ENCODE measurements at places on chromosomes 12 and 14.
A peak's percentile ranks its signal among the peaks of the same experiment; 100 is the strongest.

DNA sequence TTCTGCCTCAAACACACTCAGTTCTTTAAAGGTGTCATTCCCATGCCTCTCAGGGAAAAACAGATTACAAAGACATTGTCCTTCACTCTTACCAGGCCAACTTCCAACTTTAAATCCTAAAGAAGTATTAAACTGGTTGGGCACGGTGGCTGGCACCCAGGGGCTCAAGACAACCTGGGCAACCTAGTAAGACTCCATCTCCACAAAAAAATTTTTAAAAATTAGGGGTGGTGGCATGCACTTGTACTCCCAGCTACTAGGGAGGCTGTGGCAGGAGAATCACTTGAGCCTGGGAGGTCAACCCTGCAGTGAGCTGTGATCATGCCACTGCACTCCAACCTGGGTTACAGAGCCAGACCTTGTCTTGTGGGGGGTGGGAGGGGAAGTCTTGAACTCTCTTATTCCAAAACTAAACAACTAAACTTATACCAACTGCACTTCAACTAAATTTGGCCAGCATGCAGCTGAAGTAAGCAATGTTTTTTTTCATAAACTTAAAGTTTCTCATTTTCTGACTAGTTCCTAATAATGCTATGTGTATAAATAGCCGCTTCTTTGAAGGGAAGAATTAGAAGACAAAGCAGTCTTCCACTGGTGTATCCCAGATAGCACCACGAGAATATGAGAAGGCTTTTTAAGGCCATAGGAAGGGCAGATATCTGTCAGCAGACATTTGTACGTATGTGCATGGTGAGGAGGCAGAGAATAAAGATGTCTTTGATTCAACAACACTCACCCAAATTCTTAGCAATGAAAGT is 2.4 kb downstream of the SLC11A2 start:
- DNase-seq, result no peak

DNA sequence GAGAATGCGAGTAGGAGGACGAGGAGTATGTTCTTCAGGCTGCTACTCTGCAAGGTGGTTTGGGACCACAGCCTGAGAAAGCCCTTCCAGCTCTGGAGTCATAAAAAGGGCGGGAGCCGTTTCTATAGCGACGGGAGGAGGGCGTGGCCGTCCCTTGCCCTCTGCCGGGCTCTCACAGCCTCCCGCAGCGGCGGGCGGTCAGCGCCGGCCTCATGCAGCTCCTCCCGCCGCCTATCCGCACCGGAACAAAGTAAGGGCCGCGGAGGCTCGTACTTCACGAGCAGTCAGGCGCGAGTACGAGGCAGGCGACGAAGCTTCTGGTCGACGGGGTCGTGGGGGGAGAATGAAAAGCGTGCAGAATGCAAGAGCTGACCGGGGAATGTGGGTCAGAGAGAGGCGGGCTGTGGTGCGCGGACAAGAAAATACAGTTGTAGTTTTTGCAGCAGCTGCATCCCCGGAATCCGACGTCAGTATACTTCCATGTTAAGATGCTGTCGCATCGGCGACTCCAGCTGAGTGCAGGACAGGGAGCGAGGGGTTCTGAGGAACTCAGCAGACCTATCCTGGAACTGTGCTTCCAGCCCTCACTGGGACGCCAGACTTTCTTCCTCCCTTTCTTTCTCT is at the start of gene DYRK4:
Gene DYRK4, plus strand, starts transcription at position 175 of the 624 bp plus-strand sequence. Its CDS starts 38 bp downstream, at position 213.
- no peak for DNase-seq

DNA sequence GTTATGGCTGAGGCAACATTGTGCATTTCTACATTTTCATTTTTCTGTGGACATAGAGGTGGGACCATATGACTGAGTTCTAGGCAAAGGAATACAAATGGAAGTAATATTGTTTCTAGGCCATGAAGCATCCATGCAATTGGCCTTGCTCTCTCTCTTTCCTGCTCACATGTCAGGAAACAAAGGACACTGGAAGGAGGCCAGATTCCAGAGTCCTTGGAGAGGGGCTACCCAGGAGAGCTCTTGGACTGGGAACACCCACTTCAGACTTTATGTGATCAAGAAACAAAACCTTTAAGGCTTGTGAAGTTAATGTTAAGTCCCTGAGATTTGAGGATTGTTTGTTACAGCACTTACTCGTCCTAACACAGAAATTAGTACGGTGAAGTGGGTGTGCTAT is 32.8 kb downstream of the PDZRN4 start:
- DNase-seq, result peak; percentile 21

DNA sequence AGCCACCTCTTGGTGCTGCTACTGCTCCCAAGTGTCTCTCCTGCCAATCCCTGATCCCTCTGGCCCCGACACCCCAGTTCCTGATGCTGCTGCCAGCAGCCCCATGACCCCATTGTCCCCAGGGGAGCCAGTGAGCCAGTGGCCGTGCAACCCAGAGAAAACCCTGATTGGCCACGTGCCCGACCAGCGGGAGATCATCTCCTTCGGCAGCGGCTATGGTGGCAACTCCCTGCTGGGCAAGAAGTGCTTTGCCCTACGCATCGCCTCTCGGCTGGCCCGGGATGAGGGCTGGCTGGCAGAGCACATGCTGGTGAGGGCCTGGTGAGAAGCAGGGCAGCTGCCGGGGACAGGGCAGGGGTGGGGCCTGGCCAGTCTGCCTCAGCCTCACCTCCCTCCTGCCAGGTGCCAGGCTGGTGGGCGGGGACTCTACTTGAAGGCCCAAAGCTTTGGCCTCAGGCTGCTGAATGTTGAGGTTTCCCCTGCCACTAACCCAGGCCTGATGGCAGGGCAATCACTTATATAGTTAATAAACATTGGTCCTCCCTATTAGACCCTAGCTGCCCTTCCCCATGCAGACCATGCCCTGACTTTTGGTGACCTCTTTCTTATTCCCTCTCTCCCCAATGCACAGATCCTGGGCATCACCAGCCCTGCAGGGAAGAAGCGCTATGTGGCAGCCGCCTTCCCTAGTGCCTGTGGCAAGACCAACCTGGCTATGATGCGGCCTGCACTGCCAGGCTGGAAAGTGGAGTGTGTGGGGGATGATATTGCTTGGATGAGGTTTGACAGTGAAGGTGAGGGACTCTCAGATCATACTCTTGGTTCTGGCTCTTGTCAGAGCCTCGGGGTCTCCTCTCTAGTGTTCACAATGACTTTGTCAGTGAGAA is 5.1 kb downstream of the PCK2 start:
- DNase-seq, result peak; percentile 85

- no peak for DNase-seq
These were observed 10.4 kb upstream of the SAMD4A start for GRCh38 chr14:54556535-54556934.

DNA sequence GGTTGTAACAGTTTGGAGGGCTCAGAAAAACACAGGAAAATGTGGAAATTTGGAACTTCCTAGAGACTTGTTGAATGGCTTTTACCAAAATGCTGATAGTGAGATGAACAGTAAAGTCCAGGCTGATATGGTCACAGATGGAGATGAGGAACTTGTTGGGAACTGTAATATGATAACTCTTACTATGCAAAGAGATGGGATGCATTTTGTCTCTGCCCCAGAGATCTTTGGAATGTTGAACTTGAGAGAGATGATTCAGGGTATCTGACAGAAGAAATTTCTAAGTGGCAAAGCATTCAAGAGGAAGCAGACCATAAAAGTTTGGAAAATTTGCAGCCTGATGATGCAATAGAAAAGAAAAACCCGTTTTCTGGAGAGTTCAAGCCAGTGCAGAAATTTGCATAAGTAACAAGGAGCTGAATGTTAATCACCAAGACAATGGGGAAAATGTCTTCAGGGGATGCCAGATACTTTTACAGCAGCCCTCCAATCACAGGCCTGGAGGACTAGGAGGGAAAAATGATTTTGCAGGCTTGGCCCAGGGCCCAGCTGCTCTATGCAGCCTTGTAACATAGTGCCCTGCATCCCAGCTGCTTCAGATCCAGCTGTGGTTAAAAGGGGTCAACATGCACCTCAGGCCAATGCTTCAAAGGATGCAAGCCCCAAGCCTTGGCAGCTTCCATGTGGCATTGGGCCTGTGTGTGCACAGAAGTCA is 572.7 kb upstream of the ATP2B1 start:
- no peak for DNase-seq

DNA sequence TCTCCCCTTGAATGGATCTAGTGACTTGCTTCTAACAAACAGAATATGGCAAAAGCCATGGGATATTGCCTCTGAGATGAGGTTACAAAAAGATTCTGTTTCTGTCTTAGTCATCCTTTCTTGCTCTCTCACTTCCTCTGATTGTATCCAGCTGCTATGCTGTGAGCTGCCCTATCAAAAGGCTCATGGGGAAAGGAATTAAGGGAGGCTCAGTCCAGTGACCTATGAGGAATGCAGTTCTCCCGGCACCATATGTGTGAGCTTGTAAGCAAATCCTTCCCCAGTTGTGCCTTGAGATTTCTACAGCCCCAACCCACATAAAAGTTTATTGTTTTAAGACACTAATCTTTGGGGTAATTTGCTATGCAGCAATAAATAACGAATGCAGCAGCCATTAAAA is 183.1 kb downstream of the KLHL28 start:
- no peak for DNase-seq

- no peak for DNase-seq
These were observed 16.3 kb downstream of the ALX1 start for GRCh38 chr12:85296362-85296761.

DNA sequence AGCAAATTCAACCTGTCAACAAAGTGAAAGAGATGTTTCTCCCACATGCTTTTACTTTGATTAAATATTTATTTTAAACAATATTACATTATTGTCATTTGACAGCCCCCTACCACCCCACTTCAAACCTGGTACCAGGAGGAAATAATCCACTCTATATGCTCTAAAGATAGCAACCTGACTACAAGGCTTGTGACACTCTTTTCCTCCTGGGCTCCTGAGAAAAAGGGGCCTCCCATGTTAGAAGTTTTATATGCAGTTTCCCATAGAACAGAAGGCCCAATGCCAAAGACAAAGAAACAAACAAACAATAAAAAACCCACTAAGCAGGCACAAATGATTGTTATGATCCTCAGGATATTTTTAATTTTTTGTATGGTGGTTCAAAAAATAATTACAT is 73.6 kb downstream of the RPS29 start:
- DNase-seq, result no peak

GRCh38 chr12:122423258-122424165 is 1.0 kb upstream of the CLIP1 start:
- peak; percentile 55 for DNase-seq

DNA sequence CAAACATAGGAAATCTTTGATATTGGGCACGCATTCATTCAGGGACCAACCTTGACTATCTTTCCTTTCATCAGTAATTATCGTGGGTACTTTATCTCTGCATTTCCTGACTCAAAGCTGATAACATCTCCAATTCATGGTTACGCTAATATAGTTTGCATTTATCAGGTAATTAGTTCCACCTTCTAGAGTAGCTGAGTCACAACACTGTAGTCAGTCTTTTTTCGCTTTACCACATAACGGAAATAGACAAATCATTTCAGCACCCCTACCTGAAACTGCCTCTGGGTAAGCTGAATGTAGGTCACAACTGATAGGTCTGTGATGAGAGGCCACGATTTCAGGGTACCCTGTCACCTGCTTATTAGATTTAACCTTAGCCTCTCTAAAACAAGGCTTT is 36.7 kb upstream of the IL22 start:
- no peak for DNase-seq

DNA sequence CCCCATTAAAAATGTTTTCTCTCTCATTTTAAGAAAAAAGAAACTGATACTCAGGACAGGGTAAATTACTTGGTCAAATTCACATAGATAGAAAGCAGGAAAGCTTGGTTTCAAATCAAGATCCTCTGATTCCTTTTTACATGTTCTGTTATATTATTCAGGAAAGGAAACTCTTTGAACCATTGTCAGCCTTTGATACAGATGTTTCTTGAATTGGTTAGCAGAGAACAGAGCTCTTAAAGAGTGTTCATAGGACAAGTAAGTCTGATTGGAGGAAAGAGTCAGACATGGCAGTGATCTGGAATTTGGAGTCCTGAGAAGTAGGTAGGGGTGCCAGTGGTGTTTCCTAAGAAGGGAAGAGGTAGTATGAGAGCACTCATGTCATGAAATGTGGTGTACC is 165.2 kb upstream of the BCL2L14 start:
- no peak for DNase-seq

- DNase-seq, result no peak
These were observed 397.5 kb upstream of the GARIN6 start for GRCh38 chr12:99250091-99250490.

- no peak for DNase-seq
These were observed 256.0 kb downstream of the KTN1 start for GRCh38 chr14:55835985-55836384.

- DNase-seq, result peak; percentile 87
These were observed 1.2 kb upstream of the TRIM9 start for GRCh38 chr14:51095854-51096823.

GRCh38 chr12:31517994-31518393 is 72.9 kb downstream of the DENND5B start:
- peak; percentile 21 for DNase-seq

GRCh38 chr14:75888945-75889344 is 92.8 kb downstream of the TGFB3 start:
- no peak for DNase-seq

- no peak for DNase-seq
These were observed 96.9 kb downstream of the HELB start for GRCh38 chr12:66398931-66399910.

DNA sequence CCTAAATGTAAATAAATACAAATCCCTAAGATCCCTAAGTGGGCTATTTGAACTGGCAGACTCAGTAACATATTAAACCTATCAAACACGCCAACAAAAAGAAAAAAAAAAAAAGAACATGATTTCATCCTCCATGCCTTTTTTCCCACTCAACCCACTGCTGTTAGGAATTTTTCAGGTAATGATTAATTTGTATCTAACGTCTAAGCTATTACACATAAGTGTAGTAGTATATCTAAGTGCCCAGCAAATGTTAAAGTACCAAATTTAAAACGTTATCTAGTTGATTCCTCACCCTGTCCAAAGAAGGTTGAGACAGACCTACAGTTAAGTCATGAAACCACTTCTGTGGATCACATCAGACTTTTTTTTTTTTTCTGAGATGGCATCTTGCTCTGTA is 16.4 kb upstream of the ARID4A start:
- DNase-seq, result no peak

GRCh38 chr12:88108021-88108420 is 33.9 kb downstream of the CEP290 start:
- DNase-seq, result no peak

DNA sequence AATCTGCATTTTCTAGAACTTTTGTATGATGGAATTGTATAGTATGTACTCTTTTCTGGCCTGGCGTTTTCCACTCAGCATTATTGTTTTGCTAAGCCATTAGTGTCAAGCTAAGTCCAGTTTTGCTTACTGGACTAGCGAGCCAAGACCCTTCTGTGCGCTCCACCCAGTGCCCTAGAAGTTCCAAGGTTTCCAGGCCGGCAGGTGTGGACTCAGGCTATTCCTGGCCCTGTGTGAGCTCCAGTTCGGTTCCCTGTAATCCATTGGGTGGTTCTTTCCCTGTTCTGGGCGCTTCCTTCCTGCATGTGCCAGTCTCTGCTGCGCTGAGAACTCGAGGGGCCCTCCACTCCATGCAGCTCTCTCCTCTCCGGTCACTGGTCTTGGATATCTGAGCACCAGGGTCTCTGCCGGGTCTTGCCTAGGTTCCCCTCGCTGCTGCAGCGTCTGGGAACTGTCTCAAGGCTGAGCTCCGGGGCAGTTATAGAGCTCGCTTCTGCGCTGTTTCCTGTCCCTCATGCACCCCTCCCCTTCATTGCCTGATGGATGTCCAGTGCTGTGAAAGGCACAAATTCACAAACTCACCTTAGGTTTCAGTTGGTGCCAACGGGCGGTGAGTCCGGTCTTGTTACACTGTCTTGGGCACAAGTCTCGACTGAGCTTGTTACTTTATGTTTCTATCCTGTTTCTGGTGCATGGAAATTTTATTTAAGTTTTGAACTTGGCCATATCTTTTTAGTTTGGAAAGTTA is 100.8 kb downstream of the ADGRD1 start:
- no peak for DNase-seq

GRCh38 chr14:96710060-96710666 is 87.0 kb upstream of the VRK1 start:
- no peak for DNase-seq

Data from DMS79 treated with DMSO at 0.1 percent for 48 hours (cell line).